ENCODE measurements at places on chromosomes 5 and 9.

DNA sequence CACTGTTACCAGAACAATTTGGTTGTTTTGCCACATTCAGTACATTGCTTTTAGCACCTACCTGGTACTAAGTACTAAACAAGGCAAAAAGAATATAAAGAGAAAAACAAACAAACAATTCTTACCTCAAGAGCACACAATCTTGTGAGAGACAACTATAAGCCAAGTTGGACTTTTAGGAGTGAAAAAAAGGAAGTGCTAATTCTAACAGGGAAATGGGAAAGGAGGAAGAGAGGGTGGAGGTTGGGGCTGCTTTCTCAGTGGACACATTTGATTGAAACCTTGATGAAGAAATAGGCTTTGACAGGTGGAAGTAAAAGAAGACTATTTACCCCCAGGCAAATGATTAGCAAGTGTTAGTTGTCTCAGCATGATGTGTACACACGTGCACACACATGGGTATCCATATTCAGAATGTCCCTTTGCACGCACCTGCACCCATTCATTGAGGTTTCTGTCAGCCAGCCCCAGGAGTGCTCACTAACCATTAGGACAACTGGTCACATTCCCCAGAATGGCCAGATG lies 302.6 kb downstream of the ACTL7B start:
- no peak for DNase-seq

DNA sequence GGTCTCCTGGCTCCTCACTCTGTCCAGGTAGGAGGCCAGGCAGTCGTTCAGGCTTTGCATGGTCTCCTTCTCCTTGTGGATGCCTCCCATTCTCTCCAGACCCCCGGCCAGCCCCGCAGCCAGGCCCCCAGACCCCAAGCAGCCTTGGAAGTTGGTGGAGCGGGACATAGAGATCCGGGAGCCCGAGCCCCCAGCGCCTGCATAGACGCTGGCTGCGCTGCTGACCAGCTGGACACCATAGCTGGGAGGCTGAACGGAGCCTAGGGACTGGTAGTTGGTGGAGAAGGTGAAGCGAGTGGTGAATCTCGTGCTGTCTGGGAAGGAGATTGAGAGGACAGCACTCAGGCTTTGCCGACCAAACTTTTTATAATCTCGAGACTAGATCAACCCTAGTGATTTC lies 35.9 kb downstream of the FOXI1 start:
- DNase-seq: no peak

DNA sequence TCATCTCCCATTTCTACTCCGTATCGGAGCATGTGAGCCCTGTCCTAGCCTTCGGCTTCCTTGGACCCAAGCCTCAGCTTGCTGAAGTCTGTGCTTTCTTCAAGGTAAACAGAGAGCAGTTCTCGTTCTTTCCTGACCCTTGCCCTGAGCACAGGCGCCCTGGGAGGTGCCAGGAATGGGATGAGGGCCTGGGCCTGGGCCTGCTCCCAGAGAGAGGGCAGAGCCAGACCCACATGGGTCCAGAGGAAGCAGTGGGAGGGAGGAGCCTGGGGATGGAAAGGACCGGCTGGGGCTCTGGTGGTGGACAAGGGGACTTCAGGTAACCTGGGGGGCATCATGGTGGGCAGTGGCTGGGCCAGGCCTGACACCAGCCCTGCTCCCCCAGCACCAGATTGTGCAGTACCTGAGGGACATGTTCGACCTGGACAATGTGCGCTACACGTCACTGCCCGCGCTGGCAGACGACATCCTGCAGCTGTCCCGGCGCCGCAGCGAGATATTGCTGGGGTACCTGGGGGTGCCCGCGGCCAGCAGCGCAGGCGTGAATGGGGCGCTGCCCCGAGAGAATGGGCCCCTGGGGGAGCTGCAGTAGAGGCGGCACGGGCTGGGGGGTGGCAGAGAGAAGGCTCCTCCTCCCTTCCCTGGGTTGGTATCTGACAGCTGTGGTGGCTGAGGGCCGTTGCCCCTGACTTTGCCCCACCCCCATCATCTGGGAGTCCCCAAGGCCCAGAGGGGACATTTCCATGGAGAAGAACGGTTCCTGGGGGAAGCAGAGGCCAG lies 10.9 kb upstream of the DOLPP1 start:
- no peak for DNase-seq

DNA sequence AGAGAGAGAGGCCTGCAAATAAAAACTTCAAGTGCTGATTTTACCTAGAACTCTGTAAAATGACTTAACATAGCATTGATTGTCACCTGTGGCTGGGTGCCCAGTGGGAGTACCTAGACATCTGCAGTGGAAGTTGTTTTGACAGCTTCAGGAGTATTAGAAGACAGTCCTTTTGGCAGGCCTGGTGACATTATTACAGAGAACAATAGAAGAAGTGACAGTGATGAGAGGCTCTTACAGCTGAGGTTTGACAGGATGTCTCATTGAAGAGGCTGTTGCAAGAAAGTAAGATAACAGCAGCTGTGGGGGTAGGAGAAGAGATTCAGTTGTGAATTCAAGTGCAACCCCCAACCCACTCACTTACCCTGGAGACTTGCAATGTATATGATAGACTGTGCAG lies 27.9 kb upstream of the MUSK start:
- no peak for DNase-seq

GRCh38 chr5:43304525-43304924 lies 8.7 kb downstream of the HMGCS1 start:
- no peak for DNase-seq

DNA sequence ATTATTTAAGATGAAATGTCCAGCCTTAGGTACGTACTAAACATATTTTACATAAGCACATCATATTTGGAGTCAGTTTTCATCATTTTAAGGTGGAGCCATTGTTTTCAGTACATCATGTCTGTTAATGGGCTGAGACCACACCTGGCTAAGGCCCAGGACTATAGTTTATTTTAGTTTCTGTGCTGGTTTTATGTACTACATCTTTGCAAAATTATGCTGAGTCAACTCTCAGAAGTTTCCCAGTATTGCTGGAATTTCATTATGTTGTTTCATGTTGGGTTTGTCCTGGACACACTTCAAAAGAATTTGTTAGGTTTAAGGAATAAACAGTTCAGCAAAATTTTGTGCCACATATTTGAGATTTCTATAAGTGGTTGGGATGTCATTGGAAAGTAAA lies 171.2 kb downstream of the CCDC171 start:
- no peak for DNase-seq
